ENCODE measurements at places on chromosomes 6 and 20. TPM values are rescaled to one million over a fixed set of nuclear protein-coding genes. Genes with fewer than 3 reads are reported as not detected.

The RIPPLY2 gene
- total RNA-seq: not detected

The DHX35 gene
- total RNA-seq: 30.4 TPM

The BMP5 gene
- not detected for total RNA-seq

The CD93 gene
- total RNA-seq: not detected

The GUCA1A gene
- total RNA-seq: not detected

The HUS1B gene
- total RNA-seq: not detected

The GDAP1L1 gene
- not detected for total RNA-seq

The PCMTD2 gene
- total RNA-seq: 50.5 TPM

- H3K4me1 ChIP-seq: peaks cover 39% of the 10 kb centered on the region
- H3K27ac ChIP-seq: no peak overlapping the region
- H3K36me3 ChIP-seq: no peaks in the 10 kb centered on the region
- H3K4me3 ChIP-seq: no peak overlapping the region
- DNase-seq: peak; percentile 72
- H3K27me3 ChIP-seq: peaks cover 26% of the 10 kb centered on the region
Measured at GRCh38 chr6:149249370-149250357, 67.8 kb upstream of the TAB2 start.

DNA sequence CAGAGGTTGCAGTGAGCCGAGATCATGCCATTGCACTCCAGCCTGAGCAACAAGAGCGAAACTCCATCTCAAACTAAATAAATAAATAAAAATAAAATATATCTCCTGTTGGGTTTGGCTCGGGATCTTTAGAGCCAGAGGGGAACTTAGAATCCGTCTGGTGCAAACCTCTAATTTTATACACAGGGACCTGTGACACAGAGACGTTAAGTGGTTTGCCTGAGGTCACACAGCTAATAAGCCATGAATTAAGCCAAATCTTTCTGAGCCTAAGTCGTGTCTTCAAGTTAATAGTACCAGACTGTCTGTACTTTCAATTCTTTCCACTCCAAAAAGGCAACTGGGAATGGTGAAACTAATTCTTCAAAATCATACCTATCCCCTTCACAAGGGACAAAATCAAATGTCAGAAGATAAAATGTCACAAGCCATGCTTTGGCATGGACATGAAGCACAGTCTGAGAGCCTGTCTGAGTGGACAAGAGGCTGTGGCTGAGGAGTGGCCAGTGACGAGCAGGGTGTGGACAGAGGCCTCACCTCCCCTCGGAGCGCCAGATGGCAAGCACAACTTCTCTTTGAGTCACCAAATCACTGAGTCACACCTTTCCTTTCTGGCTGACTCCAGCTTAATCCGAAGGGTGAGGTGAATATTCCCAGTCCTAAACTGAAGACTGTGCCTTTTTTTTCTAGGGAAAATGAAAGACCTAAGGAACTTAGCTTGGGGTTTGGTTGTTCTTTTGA, 177.4 kb downstream of the TFAP2A start:
- DNase-seq: no peak
- H3K27me3 ChIP-seq: peaks cover 5% of the 10 kb centered on the region
- H3K27ac ChIP-seq: no peak overlapping the region
- H3K4me1 ChIP-seq: no peaks in the 10 kb centered on the region
- no peaks in the 10 kb centered on the region for H3K36me3 ChIP-seq

DNA sequence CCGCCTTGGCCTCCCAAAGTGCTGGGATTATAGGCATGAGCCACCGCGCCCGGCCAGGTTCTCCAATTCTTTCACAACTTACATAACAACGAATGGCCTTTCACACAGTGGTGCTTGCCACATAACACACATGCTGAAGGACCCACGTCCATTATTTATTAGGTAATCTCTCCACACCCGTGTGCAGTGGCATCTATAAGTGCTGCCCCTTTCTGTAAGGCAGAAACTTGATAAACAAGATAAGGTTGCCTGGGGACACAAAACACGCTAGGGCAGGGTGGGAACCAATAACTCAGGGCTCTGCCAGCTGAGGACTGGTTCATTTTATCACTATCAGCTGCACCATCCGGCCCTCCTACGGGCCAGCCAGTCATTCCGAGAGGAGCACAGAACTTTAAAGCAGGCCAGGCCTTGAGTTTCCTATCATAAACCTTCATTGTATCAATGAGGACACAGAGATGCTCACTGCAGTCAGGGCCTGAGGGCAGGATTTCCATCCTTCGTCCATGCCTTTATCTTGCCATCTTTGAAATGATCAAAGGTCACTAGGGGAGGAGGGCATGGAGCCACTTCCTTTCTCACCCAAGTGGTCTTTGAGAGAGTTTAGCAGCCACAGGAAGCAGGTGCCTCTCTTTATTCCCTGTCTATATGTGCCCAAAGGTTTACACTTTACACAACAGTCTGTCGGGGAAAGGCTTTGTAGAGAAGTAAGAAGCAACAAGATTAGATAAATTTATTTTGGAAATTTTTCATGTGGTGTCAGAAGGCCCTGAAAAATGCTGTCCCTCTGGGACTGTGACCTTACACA, 37.6 kb downstream of the GPLD1 start:
- no peaks in the 10 kb centered on the region for H3K36me3 ChIP-seq
- no peak overlapping the region for H3K27ac ChIP-seq
- peaks cover 12% of the 10 kb centered on the region for H3K4me1 ChIP-seq
- no peaks in the 10 kb centered on the region for H3K27me3 ChIP-seq

GRCh38 chr6:9085054-9085708, 649.8 kb upstream of the SLC35B3 start:
- no peaks in the 10 kb centered on the region for H3K4me1 ChIP-seq
- no peak overlapping the region for H3K27ac ChIP-seq
- no peaks in the 10 kb centered on the region for H3K27me3 ChIP-seq
- DNase-seq: no peak
- no peaks in the 10 kb centered on the region for H3K36me3 ChIP-seq

GRCh38 chr6:41039060-41039998, at the start of gene UNC5CL:
TSS of gene UNC5CL (minus strand) at chr6:41039221. CDS start at chr6:41035074, 4,147 bp downstream.
- peak; percentile 45 for DNase-seq
- peaks cover 78% of the 10 kb centered on the region for H3K4me1 ChIP-seq
- no peaks in the 10 kb centered on the region for H3K27me3 ChIP-seq
- H3K4me3 ChIP-seq: no peak within 1 kb of the TSS
- peak within 1 kb of the TSS; percentile 94 for H3K27ac ChIP-seq

DNA sequence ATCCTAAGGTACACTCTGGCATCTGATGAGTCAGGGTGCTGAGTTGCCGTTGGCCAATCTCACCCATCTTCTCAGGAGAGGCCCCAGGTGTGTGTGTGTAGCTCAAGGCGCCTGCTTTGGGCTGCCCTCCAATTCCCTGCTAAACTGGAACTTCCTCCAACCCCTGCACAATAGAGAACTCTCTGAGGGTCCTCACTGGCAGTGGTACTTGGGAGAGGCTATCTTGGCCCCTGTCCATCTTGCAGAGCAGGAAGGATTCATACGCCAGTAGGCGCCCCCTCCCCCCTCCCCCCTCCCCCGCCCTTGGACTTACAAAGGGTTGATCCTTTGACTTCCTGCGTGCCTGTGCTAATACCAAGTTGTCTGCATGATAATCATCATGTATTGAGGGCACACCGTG, 173.6 kb downstream of the SASH1 start:
- H3K27ac ChIP-seq: no peak overlapping the region
- no peaks in the 10 kb centered on the region for H3K27me3 ChIP-seq
- H3K4me3 ChIP-seq: no peak overlapping the region
- no peaks in the 10 kb centered on the region for H3K4me1 ChIP-seq

GRCh38 chr6:30013291-30013922, 47.7 kb upstream of the POLR1H start:
- H3K36me3 ChIP-seq: no peaks in the 10 kb centered on the region
- no peak overlapping the region for H3K4me3 ChIP-seq
- no peaks in the 10 kb centered on the region for H3K4me1 ChIP-seq
- H3K27ac ChIP-seq: no peak overlapping the region
- no peaks in the 10 kb centered on the region for H3K27me3 ChIP-seq

DNA sequence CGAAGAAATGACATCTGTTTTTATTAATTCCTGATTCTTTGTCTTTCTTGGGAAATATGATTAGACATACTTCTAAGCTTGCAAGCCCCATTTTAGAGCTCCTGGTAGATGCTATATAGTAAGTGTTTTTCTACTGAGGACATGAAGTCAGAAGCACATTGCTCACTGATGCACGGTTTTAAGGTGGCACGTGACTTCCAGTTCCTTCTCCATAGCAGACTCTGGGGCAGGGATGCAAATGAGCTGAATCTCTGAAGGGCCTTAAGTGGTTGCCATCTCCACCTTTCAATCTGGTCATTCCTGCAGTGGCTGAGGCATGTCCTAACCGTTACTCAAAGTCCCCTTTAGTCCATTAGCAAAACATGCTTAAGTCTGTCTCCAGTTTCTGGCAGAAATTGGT, 421.2 kb upstream of the HTR1E start:
- H3K4me1 ChIP-seq: no peaks in the 10 kb centered on the region
- no peak for DNase-seq
- H3K27me3 ChIP-seq: no peaks in the 10 kb centered on the region
- H3K27ac ChIP-seq: no peak overlapping the region
- no peaks in the 10 kb centered on the region for H3K36me3 ChIP-seq

GRCh38 chr6:6196762-6197161, 123.7 kb downstream of the F13A1 start:
- no peaks in the 10 kb centered on the region for H3K4me1 ChIP-seq
- no peaks in the 10 kb centered on the region for H3K36me3 ChIP-seq
- no peak for DNase-seq

GRCh38 chr20:62242176-62242575, 3.9 kb downstream of the OSBPL2 start:
- H3K27me3 ChIP-seq: no peaks in the 10 kb centered on the region
- no peak overlapping the region for H3K4me3 ChIP-seq
- DNase-seq: no peak

GRCh38 chr6:36069573-36069972, 42.0 kb downstream of the MAPK14 start:
- no peak overlapping the region for H3K4me3 ChIP-seq
- H3K27ac ChIP-seq: no peak overlapping the region
- no peaks in the 10 kb centered on the region for H3K36me3 ChIP-seq
- DNase-seq: no peak

GRCh38 chr6:170165471-170166117, 125.3 kb downstream of the DLL1 start:
- H3K27me3 ChIP-seq: peaks cover 41% of the 10 kb centered on the region
- H3K4me3 ChIP-seq: no peak overlapping the region
- no peaks in the 10 kb centered on the region for H3K36me3 ChIP-seq
- DNase-seq: no peak
- H3K4me1 ChIP-seq: no peaks in the 10 kb centered on the region
- no peak overlapping the region for H3K27ac ChIP-seq

DNA sequence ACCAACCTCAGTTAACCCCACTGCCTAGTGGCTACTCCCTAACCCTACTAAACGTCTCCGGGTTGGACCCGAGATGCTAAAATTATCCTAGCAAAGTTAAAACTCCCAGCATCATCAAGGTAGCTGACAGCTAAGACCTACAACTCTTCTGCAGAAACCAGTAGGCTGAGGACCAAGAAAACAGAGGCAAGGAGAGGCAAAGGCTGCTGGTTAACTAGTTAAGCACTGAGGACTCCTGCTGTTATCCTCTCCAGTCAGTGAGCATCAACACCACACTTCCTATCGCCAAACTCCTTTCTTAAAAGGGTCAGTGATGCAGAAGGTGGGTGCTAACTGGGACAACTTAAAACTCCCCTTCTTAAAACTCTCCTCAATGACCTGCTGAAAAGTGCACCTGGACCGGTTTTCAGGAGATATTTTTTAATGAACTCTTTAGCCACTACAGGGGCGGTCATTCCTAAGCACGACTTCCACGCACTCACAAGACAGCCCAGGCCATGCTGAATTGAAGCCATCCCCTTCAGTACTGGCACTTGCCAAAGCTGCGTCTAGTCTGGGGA, 1.7 kb downstream of the TRERF1 start:
- DNase-seq: no peak
- no peak overlapping the region for H3K27ac ChIP-seq
- H3K4me1 ChIP-seq: peaks cover 11% of the 10 kb centered on the region
- no peak overlapping the region for H3K4me3 ChIP-seq
- H3K27me3 ChIP-seq: peaks cover 13% of the 10 kb centered on the region

DNA sequence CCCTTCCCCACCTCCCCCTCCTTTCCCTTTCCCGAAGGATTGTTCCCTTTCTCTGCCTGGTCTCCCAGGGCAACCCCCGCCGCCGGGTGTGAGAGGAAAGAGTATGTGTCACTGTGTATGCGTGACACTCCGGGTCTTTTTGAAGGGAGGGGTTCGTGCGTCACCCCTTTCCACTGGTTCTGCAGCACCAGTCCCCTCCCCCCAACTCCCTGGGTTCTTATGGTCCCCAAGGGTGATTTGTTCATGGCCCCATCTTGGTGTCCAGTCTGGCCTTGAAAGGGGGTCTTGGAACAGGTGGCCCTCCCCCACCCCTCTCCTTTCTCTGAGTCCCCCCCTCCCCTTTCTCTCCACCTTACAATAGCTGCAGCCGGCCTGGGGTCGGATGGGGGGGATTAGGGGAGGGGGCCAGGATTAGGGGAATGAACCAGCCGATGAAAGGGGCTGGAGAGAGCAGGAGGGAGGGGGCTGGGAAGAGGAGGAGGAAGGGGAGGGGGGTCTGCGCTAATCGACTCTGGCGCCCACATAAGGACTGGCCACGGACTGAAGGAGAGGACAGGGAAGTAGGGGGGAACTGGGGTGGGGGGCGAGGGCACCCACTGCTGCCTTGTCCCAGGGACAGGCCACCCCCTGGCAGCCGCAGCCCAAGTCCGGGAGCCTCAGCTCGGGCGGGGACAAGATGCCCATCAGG, 1.3 kb upstream of the RING1 start:
- H3K4me3 ChIP-seq: peak overlapping the region; percentile 90
- H3K27me3 ChIP-seq: no peaks in the 10 kb centered on the region
- peaks cover 12% of the 10 kb centered on the region for H3K36me3 ChIP-seq
- peaks cover 63% of the 10 kb centered on the region for H3K4me1 ChIP-seq
- DNase-seq: no peak

DNA sequence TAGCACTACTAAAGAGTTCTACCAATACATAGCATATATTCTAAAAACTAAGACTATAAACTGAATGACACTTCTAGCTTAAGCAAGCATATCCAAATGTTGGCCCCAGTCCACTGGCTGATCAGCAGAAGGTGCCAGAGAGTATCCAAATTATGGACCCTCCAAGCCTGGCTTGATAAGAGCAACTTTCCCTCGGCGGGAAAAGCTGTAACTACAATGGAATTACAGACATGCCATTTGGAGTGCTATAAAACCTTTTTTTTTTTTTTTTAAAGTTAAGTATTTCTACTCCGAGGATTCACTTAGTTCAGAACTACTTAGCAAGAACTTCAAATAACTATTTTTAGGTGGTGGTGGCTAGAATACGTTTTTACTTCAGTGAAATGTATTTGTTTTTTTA, 94.6 kb downstream of the EPB41L2 start:
- H3K27ac ChIP-seq: no peak overlapping the region
- no peak for DNase-seq
- no peak overlapping the region for H3K4me3 ChIP-seq
- H3K27me3 ChIP-seq: no peaks in the 10 kb centered on the region
- peaks cover 44% of the 10 kb centered on the region for H3K4me1 ChIP-seq

GRCh38 chr6:2986722-2987221, 12.9 kb upstream of the NQO2 start:
- H3K4me3 ChIP-seq: no peak overlapping the region
- DNase-seq: no peak
- H3K4me1 ChIP-seq: peaks cover 58% of the 10 kb centered on the region
- no peaks in the 10 kb centered on the region for H3K36me3 ChIP-seq

- no peaks in the 10 kb centered on the region for H3K36me3 ChIP-seq
- H3K27me3 ChIP-seq: no peaks in the 10 kb centered on the region
- H3K4me1 ChIP-seq: no peaks in the 10 kb centered on the region
- no peak overlapping the region for H3K4me3 ChIP-seq
- no peak overlapping the region for H3K27ac ChIP-seq
- peak; percentile 81 for DNase-seq
Measured at GRCh38 chr20:35992713-35993335, 24.4 kb downstream of the CNBD2 start.

All from HepG2 (cell line).